Heart left ventricle (tissue), 16 donors: ENCODE measurements at places on chromosomes 12 and 14. TPM values are rescaled to one million over a fixed set of nuclear protein-coding genes. Genes with fewer than 3 reads are reported as not detected.

Gene HOXC12
- total RNA-seq, result not detected

Gene FGF6
- total RNA-seq, result not detected

DNA sequence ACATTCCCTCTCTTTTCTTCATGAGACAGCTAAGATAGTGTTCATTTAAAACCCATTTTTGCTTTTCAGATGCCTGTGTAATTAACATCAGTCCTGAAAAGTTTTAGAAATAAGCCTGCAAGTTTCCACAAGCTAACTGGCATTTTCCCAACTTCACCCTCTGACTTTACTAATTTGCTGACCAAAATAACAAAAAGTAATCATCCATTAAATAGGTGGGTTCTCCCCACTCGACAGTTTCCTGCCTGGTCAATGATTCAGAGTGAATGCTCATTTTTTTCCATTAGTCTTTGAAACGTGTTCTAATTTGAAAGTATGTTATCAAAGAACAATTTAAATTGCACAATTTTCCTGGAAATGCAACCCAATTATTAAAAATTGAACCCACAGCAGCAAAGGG is 23.6 kb downstream of the NELL2 start:
- no peak overlapping the region for H3K27ac ChIP-seq
- DNase-seq, result no peak
- no peaks in the 10 kb centered on the region for H3K36me3 ChIP-seq
- H3K27me3 ChIP-seq, result no peaks in the 10 kb centered on the region
- no peak overlapping the region for H3K4me3 ChIP-seq
- no peaks in the 10 kb centered on the region for H3K4me1 ChIP-seq

DNA sequence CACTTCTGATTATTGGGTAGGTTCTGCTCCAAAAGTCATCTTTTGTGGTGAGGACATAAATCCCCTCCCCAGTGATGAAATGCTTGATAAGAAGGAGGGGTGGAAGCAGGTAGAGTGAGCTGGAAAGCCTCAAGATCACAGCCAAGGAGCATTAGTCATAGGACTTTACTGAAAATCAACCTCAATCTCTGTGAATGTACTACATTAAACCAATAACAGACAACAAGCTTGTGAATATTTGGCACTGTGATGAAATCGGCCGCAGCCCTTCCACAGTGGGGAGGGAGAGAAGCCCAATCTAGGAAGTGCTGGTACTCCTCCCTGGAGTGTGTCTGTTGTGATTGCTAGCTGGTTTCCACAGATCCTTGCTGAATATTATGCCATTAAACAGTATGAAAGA is 41.2 kb upstream of the PTCSC3 start:
- no peak overlapping the region for H3K4me3 ChIP-seq
- H3K27ac ChIP-seq, result no peak overlapping the region
- no peaks in the 10 kb centered on the region for H3K36me3 ChIP-seq
- DNase-seq, result no peak

- H3K36me3 ChIP-seq, result peaks cover 8% of the 10 kb centered on the region
- H3K27ac ChIP-seq, result peak overlapping the region; percentile 70
- DNase-seq, result no peak
- H3K27me3 ChIP-seq, result no peaks in the 10 kb centered on the region
Observed at GRCh38 chr12:53594897-53595615, 31.1 kb downstream of the ATF7 start.

DNA sequence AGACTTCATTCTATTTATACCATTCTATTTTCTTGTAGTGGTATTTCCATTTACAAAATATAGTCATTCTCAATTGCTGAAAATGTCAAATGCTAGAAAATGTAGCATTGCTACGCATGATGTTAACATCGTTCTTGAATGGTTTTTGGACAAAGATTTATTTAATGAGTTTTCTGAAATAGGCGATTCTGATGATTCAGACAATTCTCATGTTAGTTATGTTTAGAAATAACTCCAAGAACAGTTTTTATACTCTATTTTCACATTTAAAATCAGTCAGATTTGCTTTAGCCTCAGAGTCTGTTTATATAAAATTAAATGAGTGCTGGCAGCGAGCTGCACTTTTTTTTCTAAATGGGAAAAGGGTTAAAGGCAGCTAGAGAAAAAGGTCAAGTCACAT is 414.8 kb upstream of the MGAT4C start:
- H3K27ac ChIP-seq, result no peak overlapping the region
- no peaks in the 10 kb centered on the region for H3K36me3 ChIP-seq
- no peak overlapping the region for H3K4me3 ChIP-seq
- H3K27me3 ChIP-seq, result no peaks in the 10 kb centered on the region
- no peak for DNase-seq

DNA sequence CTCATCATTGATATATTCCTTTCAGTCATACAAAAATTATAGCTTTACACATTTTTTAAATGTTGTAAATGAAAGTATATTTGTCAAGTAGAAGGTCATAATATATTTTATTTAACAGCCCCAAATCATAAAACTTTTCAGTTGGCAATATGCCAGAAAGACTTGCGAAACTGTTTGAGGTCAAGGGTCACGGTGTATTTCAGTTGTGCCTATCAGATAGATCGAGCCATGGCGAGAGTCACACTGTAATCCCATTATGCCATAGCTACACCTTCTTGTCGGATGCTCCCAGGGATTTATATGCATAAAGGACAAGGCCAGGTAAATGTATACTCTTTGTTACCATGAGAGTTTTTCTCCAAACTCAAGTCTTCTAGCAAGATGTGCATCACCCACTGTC is 26.7 kb upstream of the G2E3 start:
- H3K27ac ChIP-seq, result no peak overlapping the region
- H3K27me3 ChIP-seq, result peaks cover 3% of the 10 kb centered on the region
- no peak overlapping the region for H3K4me3 ChIP-seq
- H3K4me1 ChIP-seq, result no peaks in the 10 kb centered on the region
- H3K36me3 ChIP-seq, result no peaks in the 10 kb centered on the region
- DNase-seq, result no peak
